HTR-8/SVneo (cell line): ENCODE measurements at places on chromosomes 7 and 10.

- no peak for DNase-seq
Measured at GRCh38 chr7:34491899-34492298, 166.1 kb upstream of the NPSR1 start.

DNA sequence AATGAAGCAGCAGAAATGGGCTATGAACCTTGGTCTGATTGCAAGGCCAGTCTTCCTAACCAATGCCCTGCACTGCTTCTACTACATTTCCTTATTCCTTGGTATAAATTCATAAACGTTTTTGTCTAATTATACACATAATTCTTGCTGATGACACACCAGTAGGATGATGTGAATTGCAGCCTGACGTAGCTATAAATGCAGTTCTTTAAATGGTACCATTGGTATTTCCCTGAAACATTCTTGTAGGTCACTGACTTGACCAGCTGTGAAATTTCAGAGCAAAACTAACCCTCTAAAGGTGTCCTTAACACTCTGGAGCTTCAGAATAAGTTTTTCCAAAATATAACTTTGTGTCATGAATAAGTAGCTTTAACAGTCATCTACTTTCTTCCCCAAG, 50.8 kb downstream of the IFIT5 start:
- DNase-seq = no peak

GRCh38 chr10:3042589-3042988, 24.8 kb upstream of the PFKP start:
- DNase-seq = no peak

- no peak for DNase-seq
Measured at GRCh38 chr10:103731609-103732270, 123.6 kb downstream of the SH3PXD2A start.

- no peak for DNase-seq
Measured at GRCh38 chr7:127413962-127414361, 21.5 kb upstream of the ZNF800 start.

DNA sequence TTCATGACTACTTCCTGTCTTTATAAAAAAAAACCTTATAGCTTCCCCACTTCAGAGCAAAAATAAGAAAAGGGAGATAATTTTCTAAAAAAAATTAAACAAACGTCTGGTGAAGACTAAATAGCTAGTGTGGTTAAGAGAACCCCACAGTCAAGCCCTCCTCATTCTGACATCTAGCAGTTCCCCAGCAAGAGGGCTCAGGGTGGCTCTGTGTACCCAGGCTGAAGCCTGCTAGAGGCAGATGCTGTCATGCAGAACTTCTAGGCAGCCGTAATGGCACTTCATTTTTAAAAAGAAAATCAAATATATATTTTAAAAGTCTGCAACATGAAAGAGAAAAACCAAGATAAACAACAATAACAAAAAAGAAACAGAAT, 223.1 kb upstream of the KLF14 start:
- DNase-seq = no peak

DNA sequence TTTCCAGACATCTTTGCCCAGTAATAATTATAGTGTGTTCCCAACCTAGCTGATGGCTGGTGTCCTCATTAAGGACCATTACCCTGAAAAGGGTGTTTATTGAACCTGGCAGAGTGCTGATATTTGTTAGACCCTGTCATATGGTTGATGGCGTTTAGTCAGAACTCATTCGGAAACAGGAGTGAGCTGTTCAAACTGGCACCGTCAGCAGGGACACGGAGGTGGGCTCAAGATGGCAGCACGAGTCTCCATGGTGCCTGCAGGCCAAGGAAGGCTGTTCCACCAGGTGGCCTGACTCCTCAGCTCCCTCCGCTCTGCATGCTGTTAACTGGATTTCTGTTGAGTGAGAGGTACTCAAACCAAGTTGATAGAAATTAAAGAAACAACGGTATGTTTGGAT, 589.1 kb upstream of the MGMT start:
- DNase-seq = no peak

- DNase-seq = no peak
Measured at GRCh38 chr10:80660736-80661135, 123.0 kb downstream of the SH2D4B start.

GRCh38 chr10:42691361-42692120, 53.2 kb upstream of the ZNF33B start:
- no peak for DNase-seq

- DNase-seq = no peak
Measured at GRCh38 chr10:119801998-119802538, 70.6 kb downstream of the MCMBP start.

DNA sequence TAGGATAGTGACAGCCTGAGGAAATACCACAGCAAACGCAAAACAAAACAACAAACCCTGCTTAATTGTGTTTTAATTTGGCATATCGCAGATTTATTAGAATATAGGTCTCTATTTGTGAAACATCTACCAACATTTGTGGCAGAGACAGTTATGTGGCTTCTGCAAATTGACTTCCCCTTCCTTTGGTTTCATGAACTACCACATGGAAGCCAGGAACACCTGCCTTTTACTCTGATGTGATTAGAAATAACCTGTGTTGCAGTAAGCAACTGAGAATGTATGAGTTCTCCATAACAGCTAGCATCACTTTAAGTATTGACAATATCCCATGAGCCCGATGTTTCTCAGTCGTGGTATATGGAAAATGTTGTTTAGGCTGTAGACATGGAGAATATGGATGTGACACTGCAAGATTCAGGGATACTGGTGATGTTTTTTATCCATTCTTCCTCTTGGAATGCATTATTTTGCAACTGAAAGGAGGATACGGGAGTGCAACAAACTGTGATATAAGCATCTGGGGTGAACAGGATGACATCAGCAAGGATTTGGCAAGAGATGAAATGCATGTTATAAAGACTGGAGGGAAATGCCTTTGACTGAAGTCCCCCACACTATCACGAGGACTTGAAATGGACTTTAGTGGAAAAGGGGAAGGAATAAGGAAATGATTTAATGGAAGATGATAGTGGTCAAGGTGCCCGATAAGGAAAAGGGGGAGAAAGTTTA, 95.9 kb downstream of the CUBN start:
- no peak for DNase-seq

- DNase-seq = peak; percentile 31
Measured at GRCh38 chr7:29189743-29190201, 4.8 kb upstream of the CHN2 start.

GRCh38 chr7:26198781-26199169, 1.8 kb downstream of the HNRNPA2B1 start:
- no peak for DNase-seq

DNA sequence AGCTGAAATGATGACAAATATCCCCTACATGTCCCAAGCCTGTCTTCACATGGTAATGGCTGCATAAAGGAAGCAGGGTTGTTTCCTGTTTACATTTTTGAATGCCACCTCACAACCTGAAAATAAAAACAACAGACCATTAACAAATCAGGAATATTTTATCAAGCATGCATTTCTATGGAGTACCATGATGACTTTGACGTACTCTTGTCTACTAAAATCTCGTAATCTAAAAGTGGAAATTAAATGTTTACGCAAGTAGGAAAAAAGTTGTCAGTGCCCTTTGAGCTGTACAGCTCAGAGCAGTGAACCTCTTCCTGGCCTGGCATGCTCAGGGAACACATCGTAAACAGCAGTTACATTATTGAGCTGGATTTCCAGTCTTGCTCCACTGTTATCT, 194.1 kb downstream of the INHBA start:
- no peak for DNase-seq

DNA sequence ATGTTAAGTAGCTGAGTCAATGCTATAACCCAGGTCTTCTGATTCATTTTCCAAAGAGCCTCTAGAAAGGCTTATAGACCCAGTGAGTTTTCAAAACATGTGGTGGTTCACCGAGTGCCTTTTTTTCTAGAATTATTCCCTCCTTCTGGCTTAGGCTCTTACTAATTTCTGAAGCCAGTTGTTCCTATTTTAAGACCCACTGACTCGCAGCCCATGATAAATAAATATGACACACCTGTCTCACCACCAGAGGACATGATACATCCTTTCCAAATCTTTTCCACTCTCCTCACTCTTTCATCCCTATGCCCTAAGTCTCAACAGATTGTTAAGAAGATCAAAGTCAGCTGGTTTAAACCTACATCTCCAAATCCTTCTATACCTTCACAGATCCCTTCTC, 126.0 kb upstream of the WNT16 start:
- DNase-seq = no peak

DNA sequence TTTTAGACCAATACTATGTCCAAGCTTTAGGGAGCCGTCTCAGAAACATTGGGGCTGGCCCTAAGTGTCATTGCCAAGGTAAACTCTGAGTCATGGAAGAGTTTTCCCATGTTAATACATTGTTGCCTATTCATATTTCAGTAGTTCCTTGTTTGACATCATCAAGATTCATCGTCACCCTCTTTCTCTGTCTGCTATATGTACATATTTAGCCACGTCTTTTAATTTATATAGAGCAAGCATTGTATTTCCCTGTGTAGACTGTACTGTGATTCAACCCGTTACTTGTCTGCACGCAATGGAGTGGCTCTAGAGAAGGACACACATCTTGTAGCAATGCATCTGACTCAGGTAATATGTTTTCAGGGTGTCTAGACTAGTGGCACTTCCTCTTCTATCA, 217.9 kb upstream of the TPK1 start:
- DNase-seq = no peak

GRCh38 chr7:56083150-56083785, 9.5 kb downstream of the PHKG1 start:
- DNase-seq = no peak

- DNase-seq = no peak
Measured at GRCh38 chr10:16832351-16833080, 15.3 kb upstream of the RSU1 start.

DNA sequence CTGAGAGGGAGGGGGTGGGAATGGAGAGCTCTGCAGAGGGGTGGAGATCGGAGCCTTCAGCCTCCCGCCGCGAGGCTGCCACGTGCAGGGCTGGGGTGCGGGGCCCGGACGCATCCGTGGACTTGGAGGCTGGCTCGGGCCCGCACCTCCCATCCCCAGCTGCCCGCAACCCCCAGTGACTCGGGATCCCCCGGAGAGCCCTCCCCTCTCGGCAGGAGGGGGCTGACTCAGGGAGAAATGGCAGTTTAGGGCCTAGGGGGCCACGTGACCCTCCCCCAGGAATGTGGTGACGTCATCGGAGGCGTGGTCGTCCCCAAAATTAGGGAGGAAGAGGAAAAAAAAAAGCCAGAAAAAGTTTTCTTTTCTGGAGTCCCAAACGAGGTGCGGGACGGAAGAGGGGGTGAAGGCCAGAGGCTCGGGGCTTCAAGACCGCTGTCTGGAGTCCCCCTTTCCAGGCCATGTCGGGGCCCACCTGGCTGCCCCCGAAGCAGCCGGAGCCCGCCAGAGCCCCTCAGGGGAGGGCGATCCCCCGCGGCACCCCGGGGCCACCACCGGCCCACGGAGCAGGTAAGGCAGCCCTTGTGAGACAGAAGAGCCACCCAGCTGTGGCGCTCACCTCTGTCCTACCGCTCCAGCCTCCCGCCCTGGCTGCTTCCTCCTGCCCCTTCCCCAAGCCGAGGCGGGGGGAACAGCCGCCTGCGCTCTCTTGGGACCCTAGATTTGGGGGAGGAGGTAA, at the start of gene TRIP6:
Gene TRIP6, plus strand, starts transcription at position 348 of the 736 bp plus-strand sequence. Its CDS starts 111 bp downstream, at position 459.
- peak; percentile 89 for DNase-seq

- DNase-seq = no peak
Measured at GRCh38 chr7:6277476-6277875, 5.1 kb upstream of the CYTH3 start.

DNA sequence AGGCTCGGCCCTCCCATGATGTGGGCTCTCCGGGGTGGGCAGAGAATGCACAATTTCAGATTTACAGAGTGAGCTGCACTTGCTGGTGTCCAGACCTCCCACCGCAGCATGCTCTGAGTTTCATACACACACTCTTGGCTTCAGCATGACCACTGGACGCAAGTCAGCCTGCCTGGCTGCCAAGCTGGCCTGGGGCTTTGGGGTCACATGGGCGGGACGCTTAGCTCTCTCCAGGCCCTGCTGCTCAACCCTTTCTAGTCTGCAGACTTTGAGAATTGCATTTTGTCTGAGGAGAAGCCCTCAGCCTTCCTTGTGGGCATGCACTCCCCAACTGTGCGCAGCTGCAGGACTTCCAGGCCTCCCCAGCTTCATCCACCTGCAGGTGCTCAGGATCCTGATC, 5.7 kb downstream of the CYP2E1 start:
- DNase-seq = no peak

- DNase-seq = no peak
Measured at GRCh38 chr10:132570771-132571649, 33.4 kb downstream of the INPP5A start.

DNA sequence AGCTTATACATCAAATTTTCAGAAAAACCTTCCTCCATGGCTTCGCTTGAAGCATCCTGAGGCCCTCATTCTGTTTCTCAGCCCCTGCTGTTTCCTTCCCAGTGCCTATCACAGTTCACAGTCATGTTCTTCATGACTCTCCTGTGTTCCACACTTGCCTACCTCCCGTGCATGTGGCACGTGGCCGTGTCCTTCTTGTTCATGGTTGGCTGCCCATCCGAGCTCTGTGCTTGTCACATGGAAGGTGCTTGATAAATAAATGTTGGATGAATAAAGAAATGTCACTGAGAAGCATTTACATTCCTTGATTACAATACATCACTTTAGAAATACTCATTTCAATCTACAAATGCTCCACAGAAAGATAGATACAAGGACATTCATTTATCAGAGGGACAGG, 23.7 kb upstream of the EGFR start:
- no peak for DNase-seq

DNA sequence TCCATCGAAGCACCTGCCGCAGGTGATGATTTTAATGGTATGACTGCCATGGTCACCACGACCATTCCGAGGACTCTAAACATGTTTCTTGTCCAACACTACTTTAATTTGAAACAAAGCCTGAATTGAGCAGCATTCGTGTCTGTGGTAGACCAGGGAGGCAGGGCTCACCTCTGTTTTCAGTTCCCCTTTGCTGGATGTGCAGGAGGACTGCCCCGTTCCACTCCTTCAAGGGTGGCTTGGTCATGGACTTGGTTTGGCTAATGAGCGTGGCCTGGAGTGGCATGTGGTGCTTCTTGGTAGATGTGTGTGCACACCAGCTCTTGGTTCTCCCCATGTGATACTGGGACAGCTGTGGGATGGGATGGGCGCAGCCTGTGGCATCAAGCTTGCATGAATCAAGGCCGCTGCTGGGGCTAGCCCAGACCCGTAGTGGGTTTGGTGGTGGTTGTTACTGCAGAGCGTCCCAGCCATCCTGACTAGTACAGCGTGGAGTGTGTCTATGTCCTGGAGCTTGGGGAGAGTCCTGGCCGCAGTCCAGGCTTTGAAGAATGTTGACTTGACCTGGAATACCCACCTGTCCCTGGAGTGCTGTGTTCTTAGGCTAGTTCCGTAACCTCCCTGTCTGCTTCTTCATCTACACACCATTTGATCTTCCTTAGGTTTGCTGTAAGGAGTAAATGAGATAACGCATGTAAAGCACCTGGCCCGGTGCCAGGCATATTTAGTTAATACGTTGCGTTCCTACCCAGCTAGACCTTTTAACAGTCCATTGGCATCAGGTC, 34.8 kb downstream of the MGMT start:
- DNase-seq = no peak

- DNase-seq = no peak
Measured at GRCh38 chr10:27490807-27491206, 13.3 kb upstream of the RAB18 start.
